ENCODE measurements at places on chromosomes 2 and 18.

GRCh38 chr2:167471332-167471731, 583.1 kb downstream of the XIRP2 start:
- no peak for DNase-seq

- DNase-seq, result no peak
These were observed 34.5 kb upstream of the TBC1D8 start for GRCh38 chr2:101185656-101186055.

DNA sequence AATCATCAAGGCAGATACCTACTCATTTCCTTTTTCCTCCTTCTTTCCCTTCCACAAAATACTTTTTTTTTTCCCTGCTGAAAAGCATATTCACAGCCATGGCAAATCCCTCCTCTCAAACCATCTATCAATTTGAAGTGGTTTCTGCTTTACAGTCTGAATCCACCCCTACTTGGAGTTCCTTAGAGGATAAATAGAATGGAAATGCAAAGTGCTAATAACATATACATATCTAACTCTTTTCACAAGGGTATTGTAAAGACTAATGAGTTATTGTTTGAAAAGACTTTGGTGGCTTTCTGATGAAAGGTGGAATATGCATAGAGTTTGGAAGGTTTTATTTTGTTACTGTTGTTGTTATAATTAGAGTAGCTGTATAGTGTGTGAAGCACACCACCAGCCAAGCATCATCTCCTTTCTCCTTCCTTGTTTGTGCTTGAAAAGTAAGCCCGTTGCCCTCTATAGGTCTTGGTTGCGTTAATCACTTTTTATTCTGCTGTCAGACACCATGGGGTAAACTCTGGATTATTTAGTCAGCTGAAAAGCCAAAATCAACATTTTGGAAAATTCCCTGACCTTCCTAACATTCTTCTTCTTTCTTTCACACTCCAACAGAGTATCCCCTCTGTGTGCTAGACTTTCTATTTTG, 2126.9 kb upstream of the CELF4 start:
- no peak for DNase-seq

- no peak for DNase-seq
These were observed 141.6 kb downstream of the TWIST2 start for GRCh38 chr2:238989484-238989883.

DNA sequence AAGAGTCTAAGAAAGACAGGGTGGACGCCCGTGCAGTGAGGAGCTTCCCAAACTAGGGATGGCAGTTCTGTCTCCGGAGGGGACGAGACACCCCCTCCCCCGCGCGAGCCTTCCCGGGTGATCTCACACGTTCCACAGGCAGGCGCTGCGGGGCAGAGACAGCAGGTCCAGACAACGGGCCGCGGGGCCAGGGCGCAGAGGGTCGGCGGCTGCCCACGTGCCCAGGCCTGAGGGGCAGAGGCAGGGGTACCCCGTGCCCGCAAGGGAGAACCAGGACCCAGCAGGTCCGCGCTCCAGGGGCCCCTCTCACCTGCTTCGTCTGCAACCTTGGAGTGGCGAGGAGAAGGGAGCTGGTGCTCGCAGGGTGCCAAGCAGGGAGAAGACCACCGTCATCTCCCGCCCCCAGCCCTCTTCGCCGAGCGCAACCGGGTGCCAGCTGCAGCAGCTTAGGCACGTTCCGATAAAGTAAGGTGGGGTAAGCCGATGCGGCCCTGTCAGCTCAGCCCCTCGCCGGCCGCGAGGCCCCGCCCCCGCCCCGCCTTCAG, at the start of gene GPR155:
Gene GPR155, minus strand, starts transcription at position 467 of the 545 bp plus-strand sequence. CDS start 5,073 bp downstream, outside the sequence.
- DNase-seq, result peak; percentile 29

GRCh38 chr2:191401287-191401686, 156.1 kb downstream of the MYO1B start:
- no peak for DNase-seq

DNA sequence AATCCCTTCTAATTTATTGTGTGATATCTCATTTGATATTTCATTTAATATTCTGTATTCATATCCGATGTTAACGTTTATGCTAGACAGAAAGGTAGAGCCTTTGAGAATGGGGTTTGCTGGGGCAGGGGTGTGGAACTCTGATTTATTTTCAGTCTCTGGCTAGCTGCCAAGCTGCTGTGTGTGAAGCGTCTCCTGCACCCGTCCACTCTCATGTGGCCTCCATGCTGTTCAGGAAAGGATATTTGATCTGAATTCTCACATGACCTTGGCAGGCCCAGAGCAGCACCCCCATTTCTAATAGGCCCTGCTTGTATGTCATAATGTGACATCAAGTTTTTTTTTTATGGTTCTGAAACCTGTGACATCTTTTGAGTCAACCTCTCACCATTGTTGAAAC, 1.6 kb downstream of the IL1R1 start:
- no peak for DNase-seq

GRCh38 chr18:3605954-3606443, 156.0 kb downstream of the TGIF1 start:
- peak; percentile 29 for DNase-seq

DNA sequence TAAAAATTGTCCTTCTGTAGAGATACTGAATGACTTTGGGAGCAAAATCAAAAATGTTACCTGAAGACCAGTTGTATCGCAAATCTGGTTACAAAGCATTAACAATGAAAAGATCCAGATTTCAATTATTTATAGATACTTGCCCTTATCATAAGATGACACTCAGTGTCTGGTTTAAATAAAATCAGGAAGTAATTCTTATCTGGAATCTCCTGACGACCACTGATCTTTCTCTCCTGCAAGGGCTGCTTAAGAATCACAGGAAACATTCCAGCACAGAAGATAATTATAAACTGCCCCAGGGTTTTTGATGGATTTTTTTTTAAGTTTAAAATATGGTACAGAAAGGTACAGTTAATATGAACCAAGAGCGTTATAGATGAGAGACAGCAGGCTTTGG, 205.7 kb downstream of the ALK start:
- DNase-seq, result no peak

DNA sequence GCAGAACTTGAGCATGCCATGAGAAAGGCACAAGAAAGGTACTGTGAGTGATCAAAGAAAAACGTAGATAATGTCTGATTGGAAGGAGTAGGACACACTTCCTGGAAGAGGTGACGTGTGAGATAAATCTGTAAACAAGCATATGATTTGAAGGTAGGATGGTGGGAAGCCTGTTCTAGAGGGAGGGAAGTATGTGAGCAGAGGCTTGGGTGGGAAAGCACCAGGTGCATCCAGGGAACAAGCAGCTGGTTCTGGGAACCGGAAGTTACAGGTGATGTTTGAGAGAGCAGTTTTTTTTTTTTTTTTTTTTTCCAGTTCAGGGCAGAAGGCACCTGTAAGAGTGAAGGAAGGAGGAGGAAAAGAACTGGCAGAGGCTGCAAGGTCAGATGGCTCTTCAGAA, 116.6 kb upstream of the EFEMP1 start:
- DNase-seq, result no peak

DNA sequence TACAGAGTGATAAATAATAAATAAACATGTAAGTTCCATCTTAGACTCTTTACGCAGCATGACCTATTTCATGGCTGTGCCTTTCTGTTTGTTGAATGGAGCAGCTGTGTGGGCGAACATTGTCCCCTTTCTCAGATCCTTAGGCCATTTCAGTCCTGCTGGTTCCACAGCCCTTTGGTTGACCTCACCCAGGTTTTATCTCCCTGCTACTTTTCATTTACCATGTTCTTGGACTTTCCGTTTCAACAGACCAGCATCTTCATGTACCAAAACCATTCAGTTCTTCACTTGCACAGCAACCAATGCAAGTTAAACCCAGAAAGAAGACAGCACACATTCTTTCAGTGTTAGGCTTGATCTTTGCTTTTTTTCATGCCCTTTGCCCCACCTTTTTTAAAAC, 83.8 kb downstream of the XRCC5 start:
- DNase-seq, result no peak

- DNase-seq, result no peak
These were observed 2.5 kb downstream of the SNED1 start for GRCh38 chr2:241000831-241001321.

GRCh38 chr2:30732376-30732775, 74.9 kb downstream of the CAPN13 start:
- no peak for DNase-seq

DNA sequence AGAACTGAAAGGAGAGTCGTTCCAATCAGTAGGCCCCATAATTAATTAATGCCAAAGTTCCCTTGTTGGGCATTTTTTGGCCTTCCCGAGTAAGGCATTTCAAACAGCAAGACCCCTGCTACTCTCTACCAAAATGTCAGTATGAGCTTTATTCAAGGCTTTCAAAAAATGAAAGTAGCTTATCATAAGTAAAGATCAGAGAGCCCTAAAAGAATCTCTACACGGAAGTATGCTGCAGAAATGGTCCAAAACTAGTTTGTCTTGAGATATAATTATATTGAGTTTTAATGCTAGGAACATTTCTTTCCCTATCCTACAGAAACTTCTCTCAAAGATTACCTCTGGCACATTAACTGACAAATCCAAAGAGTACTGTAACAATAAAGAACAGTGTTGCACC, 43.9 kb downstream of the RTN4 start:
- no peak for DNase-seq

- DNase-seq, result no peak
These were observed 24.6 kb downstream of the ARL6IP6 start for GRCh38 chr2:152743002-152743401.

GRCh38 chr18:67654101-67654500, 137.6 kb upstream of the DSEL start:
- no peak for DNase-seq

DNA sequence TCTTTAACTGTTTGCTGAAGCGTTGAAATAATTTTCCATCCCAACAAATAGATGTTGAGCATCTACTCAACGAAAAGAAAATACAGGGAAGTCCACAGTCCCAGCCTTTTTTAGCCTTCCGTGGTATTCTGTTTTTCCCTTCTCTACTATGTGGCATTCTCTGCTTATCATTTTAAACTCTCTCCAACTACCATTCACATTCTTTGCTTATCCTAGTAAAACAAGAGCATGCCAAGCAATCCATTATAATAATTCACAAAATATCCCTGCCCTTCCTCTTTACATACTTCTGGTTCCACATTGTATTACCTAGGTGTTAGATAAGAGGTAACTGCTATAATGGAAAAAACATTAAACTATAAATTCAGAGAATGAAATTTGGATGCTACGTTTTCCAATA, 1.6 kb upstream of the SESTD1 start:
- no peak for DNase-seq

DNA sequence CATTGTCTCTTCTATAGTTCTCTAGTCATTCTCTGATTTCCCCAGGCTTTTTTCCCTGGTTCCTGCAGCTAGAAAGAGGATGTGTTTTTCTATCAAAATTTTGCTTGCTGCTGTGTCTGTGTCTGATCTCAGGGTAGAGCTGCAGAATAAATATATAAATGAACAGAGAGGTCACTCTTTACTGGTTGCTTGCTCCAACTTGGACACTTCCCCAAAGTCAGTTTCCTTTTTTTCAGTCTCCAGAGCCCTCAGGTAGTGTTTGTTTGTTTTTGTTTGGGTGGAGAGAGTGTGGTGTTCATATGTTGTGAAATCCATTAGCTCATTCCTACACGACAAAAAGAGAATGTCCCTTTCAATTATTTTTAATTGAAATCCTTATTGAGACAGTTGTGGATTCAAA, 85.8 kb downstream of the CERS6 start:
- DNase-seq, result no peak

DNA sequence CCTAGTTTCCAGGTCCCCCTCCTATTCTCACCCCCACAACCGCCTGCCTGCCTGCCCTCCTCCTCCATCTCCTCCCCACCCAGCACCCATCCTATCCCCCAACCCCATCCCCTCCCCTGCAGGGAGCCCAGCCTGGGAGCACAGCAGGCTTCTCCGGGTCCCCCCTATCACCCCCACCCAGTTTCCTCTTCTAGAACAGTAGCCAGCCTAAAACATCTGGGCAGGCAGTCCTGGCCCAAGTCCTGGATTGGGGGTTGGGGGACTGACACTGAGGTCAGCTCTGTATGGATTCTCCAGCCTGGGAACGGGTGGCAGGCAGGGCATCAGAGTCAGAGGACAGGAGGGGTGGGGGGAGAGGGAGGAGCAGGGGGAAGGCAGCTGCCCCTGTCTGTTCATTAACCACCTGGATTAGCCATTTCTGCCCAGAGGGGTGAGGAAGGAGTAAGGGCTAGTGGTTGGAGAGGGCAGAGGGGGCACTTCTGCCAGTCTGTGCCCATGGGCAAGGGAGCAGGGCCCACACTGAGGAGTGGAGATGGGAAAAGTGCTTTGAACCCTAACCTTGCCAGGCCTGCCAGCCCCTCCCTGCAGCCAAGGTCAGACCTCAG, 60.0 kb downstream of the TNS1 start:
- no peak for DNase-seq

GRCh38 chr18:44128365-44128764, 552.3 kb upstream of the SETBP1 start:
- no peak for DNase-seq

DNA sequence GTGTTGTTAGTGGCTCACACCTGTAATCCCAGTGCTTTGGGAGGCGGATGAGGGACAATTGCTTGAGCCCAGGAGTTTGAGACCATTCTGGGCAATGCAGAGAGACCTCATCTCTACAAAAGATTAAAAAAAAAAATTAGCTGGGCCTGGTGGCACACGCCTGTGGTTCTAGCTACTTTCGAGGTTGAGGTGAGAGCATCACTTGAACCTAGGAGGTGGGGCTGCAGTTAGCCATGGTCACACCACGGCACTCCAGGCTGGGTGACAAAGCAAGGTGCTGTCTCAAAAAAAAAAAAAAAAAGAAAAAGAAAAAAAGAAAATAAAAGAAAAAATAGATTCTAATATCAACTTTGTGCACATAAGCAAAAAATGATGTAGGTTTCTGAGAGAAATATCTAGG, 1492.5 kb upstream of the TMEFF2 start:
- DNase-seq, result no peak

GRCh38 chr2:60531701-60532133, 21.7 kb downstream of the BCL11A start:
- no peak for DNase-seq

DNA sequence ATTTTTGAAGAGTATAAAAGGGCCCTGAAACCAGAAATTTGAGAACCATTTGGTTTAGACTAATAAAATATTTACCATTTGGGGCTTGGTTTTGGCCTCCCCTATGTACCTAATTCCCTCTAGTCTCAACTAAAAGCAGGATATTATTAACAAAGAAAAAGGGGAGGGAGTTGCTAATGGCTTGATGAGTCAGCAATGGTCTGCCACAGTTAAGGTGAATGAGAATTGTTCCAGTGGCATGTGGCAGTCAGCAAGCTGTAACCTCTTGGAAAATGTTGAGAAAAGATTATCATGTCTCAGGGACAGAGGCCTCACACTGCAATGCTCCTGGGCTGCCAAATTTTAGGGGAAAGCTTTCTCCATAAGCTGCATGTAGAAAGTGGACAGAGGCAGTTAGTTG, 20.1 kb upstream of the SLC39A10 start:
- no peak for DNase-seq

DNA sequence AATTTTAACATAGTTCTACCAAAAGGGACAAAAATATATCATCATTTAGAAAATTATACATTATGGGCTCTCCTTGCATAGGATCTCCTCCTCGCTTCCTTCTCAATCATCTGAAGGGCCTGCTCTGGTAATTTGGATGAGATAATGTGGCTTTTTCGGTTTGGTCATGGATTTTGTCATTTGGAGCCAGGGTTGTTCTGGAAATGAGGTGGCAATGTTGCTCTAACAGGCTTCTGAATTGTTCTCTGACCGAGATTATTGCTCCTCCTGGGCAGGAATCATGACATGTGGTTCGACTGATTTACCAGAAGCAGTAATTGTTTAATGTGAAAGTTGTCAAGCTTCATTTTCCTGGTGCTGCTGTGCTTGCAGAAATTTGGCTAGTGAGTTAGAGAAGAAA, 194.7 kb upstream of the ERBB4 start:
- DNase-seq, result no peak

Data from activated gamma-delta T cell treated with Interleukin-2 at 50 U/mL for 16 hours (primary cell).